ENCODE measurements at places on chromosomes 4 and X.

DNA sequence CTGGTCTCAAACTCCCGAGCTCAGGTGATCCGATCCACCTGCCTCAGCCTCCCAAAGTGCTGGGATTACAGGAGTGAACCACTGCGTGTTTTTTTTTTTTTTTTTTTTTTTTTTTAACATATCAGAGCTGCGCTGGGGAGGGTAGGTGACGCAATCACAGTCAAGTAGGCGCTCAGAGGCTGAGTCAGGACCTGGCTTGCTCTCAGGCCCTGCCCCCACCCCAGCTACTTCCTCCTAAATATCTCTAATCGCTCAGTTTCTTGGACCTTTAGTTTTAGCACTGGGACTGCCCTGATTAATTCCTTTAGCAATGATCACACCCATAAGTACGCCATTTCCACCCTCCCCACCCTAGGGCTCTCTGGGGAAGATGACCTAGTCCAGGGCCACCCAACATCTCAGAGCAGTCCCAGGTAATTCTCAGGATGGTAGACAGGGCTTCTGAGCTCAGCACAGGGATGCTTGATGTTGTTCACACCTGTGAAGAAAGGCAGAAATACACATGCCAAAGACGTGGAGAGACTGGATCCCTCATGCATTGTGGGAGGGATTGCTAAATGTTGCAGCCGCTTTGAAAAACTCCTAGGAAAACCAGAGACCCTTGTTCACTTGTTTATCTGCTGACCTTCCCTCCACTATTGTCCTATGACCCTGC, 50.2 kb downstream of the DDX3X start:
- DNase-seq, result peak; percentile 88

DNA sequence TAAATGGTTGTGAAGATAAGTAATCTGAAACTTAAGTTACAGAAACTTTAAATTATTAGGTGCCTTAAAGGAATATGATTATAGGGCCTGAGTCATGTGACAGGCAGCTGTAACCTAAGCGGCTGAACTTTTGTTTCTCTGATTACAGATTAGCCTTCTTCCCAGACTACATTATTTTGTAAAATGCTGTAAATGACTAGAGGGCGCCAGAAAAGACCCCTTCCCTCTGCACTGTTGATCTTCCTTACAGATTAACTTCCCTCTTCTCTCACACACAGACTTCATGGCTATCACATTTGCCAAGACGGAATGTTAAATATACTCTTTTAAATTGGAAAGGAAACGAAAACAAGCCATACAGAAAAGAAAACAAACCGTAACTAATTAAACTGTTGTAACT, 96.6 kb downstream of the EVC2 start:
- peak; percentile 50 for DNase-seq

DNA sequence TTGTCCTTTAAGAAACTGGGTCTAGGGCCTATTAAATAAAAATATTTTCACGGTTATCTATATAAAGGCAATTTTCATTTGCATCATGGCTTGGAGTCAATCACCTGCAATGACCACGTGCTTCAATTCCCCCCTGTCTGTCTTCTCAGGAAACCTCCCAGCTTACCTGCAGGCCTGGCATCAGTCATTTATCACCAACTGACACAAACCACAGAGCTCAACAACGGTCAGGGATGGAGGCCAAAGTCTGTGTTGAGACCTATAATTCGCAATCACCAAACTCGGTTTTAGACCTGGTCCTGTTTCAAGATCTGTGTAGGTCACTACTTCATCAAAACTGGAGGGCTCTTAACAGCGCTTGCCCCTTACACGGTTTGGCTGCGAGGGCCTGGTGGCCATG, 1.9 kb downstream of the SLC9A7 start:
- no peak for DNase-seq

- no peak for DNase-seq
Measured at GRCh38 chrX:130789793-130790192, 113.2 kb downstream of the ENOX2 start.

- no peak for DNase-seq
Measured at GRCh38 chr4:93684571-93684970, 144.0 kb upstream of the ATOH1 start.

GRCh38 chr4:47221721-47222120, 190.4 kb downstream of the GABRB1 start:
- peak; percentile 85 for DNase-seq

GRCh38 chr4:183396227-183396637, 48.2 kb upstream of the CDKN2AIP start:
- peak; percentile 36 for DNase-seq

GRCh38 chrX:3143043-3143799, 102.0 kb downstream of the ARSF start:
- DNase-seq, result no peak
